ENCODE measurements at places on chromosomes 1 and 21. TPM values are rescaled to one million over a fixed set of nuclear protein-coding genes. Genes with fewer than 3 reads are reported as not detected.

GRCh38 chr1:10308001-10308400 lies 90.9 kb upstream of the PGD start:
- no peak overlapping the region for H3K4me3 ChIP-seq
- H3K27me3 ChIP-seq: no peaks in the 10 kb centered on the region
- DNase-seq: no peak
- H3K4me1 ChIP-seq: no peaks in the 10 kb centered on the region
- H3K36me3 ChIP-seq: peaks cover 14% of the 10 kb centered on the region
- H3K27ac ChIP-seq: no peak overlapping the region

GRCh38 chr1:217090060-217090911 lies 367.1 kb upstream of the ESRRG start:
- H3K36me3 ChIP-seq: no peaks in the 10 kb centered on the region
- H3K4me1 ChIP-seq: peaks cover 3% of the 10 kb centered on the region
- DNase-seq: no peak
- H3K4me3 ChIP-seq: peak overlapping the region; percentile 70
- no peaks in the 10 kb centered on the region for H3K27me3 ChIP-seq

The EFNA3 gene
- total RNA-seq: 3.2 TPM

GRCh38 chr1:224565186-224565585 lies 50.9 kb upstream of the CNIH3 start:
- no peaks in the 10 kb centered on the region for H3K27me3 ChIP-seq
- H3K4me1 ChIP-seq: no peaks in the 10 kb centered on the region
- no peak overlapping the region for H3K27ac ChIP-seq
- H3K4me3 ChIP-seq: no peak overlapping the region
- no peak for DNase-seq

DNA sequence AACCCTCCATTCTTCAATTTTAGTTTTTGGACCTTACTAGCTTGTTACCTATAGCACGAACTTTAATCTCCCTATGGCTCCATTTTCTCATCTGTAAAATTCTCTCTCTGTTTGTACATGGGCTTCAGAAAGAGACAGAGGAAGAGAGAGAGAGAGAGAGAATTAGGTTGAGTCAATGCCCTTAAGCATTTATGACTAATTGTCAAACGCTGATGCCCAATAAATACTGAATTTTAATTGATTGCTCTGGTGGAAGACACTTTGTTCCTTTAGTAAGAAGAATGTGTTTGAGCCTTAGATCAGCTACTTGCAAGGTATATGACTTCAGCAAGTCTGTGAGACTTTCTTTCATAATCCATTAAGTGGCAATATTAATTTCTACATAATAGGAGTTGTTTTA lies 743.1 kb upstream of the ADGRL4 start:
- H3K27ac ChIP-seq: no peak overlapping the region
- no peaks in the 10 kb centered on the region for H3K27me3 ChIP-seq
- no peak for DNase-seq
- no peaks in the 10 kb centered on the region for H3K36me3 ChIP-seq

GRCh38 chr1:158924677-158925076 lies 6.7 kb upstream of the PYHIN1 start:
- H3K4me3 ChIP-seq: no peak overlapping the region
- no peaks in the 10 kb centered on the region for H3K36me3 ChIP-seq
- no peaks in the 10 kb centered on the region for H3K27me3 ChIP-seq
- no peak for DNase-seq
- no peaks in the 10 kb centered on the region for H3K4me1 ChIP-seq

The GJA9 gene
- not detected for total RNA-seq

- H3K36me3 ChIP-seq: no peaks in the 10 kb centered on the region
- H3K27ac ChIP-seq: no peak overlapping the region
- no peak for DNase-seq
- no peaks in the 10 kb centered on the region for H3K27me3 ChIP-seq
- H3K4me3 ChIP-seq: no peak overlapping the region
Observed at GRCh38 chr1:81712425-81712824, 88.3 kb upstream of the ADGRL2 start.

- peaks cover 9% of the 10 kb centered on the region for H3K4me1 ChIP-seq
- H3K36me3 ChIP-seq: peaks cover 12% of the 10 kb centered on the region
- no peak overlapping the region for H3K4me3 ChIP-seq
- no peaks in the 10 kb centered on the region for H3K27me3 ChIP-seq
Observed at GRCh38 chr21:41241341-41241740, 73.4 kb downstream of the BACE2 start.

GRCh38 chr1:202207292-202207691 lies 13.7 kb downstream of the LGR6 start:
- no peak for DNase-seq
- H3K27me3 ChIP-seq: no peaks in the 10 kb centered on the region
- peaks cover 48% of the 10 kb centered on the region for H3K4me1 ChIP-seq
- peak overlapping the region; percentile 65 for H3K27ac ChIP-seq
- H3K4me3 ChIP-seq: no peak overlapping the region

DNA sequence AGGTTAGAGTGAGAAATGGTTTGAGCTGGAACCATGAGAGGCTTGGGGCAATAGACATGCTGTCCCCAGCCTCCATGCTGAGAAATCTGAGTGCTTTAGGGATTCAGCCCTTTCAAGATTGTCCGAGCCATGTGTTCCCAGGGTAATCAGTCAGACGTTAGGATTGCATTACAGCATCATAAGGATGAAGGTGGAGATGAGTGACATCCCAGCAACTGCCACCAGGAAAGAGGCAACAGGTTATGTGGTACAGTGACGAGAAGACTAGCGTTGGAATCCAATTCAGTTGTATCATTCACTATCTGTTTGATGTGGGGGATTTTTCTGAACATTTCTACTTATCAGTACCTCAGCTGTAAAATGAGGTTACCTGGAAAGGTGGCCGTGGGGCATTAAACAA lies 1.7 kb downstream of the CAMK1G start:
- H3K4me1 ChIP-seq: no peaks in the 10 kb centered on the region
- no peak for DNase-seq
- H3K4me3 ChIP-seq: no peak overlapping the region

GRCh38 chr1:201138311-201138840 lies 11.4 kb upstream of the ASCL5 start:
- peak overlapping the region; percentile 60 for H3K27ac ChIP-seq
- no peak for DNase-seq
- H3K4me3 ChIP-seq: no peak overlapping the region
- peaks cover 27% of the 10 kb centered on the region for H3K36me3 ChIP-seq
- H3K4me1 ChIP-seq: peaks cover 18% of the 10 kb centered on the region

Measured in thoracic aorta (tissue), 2 donors.